ENCODE measurements at places on chromosomes 1 and 21.

- DNase-seq = no peak
These were observed 2.1 kb downstream of the SASS6 start for GRCh38 chr1:100130552-100131077.

- DNase-seq = no peak
These were observed 31.6 kb upstream of the SOX13 start for GRCh38 chr1:204041232-204041767.

- no peak for DNase-seq
These were observed 187.1 kb downstream of the NRIP1 start for GRCh38 chr21:14877581-14878228.

GRCh38 chr1:56357927-56358690 lies 221.3 kb downstream of the PLPP3 start:
- DNase-seq = no peak

Measured in NCI-H2081 (cell line).